ENCODE measurements at places on chromosomes 1 and 21. TPM values are rescaled to one million over a fixed set of nuclear protein-coding genes. Genes with fewer than 3 reads are reported as not detected.

DNA sequence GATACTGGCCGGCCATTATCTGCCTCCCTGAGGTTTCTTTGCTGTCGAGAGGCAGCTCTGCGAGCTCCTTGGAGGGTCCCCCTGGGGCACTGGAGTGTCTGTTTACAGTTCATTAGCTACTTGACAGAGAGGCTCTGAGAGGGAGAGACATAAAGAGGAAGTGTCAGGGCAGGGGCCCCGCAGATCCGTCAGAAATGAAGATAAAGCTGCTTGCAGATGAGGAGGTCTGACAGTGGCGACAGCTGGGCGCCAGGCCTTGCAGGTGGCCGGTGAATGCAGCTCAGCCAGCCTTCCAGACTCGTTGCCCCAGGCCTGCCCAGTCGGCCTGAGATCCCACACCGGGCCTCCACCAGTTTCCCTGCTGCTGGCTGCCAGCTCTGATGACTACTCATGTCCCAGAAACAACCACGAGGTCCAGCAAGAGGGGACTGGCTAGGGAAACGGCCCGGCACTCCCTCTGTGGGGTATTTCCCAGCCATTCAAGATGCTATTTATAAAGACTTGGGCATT is 84.7 kb downstream of the DISP3 start:
- DNase-seq, result no peak

WNT4 gene
- total RNA-seq, result not detected

COL6A1 gene
- total RNA-seq, result 303 TPM

- DNase-seq, result no peak
These were observed 633.0 kb upstream of the B3GALT2 start for GRCh38 chr1:193819376-193819775.

TMEM59 gene
- 247 TPM for total RNA-seq

C1orf105 gene
- total RNA-seq, result 0.19 TPM

MCOLN2 gene
- total RNA-seq, result 0.06 TPM

CLEC20A gene
- total RNA-seq, result not detected

FAM131C gene
- 1.4 TPM for total RNA-seq

FCGR1A gene
- not detected for total RNA-seq

- DNase-seq, result peak; percentile 76
These were observed 74.6 kb downstream of the OBSCN start for GRCh38 chr1:228282329-228283042.

NR1I3 gene
- not detected for total RNA-seq

- peak; percentile 29 for DNase-seq
These were observed 54.5 kb upstream of the ATP2B4 start for GRCh38 chr1:203572134-203572625.

DNA sequence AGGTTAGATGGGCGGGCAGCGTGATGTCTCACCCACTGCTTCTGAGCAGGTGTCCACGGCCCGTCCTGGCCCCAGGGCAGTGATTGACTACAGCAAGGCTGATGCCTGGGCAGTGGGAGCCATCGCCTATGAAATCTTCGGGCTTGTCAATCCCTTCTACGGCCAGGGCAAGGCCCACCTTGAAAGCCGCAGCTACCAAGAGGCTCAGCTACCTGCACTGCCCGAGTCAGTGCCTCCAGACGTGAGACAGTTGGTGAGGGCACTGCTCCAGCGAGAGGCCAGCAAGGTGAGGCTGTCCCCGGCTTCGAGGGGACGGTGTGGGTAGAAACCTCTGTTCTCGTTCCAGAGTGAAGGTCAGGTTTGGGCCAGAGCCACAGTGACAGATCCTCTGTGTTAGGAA is 12.2 kb downstream of the DDOST start:
- DNase-seq, result no peak

JMJD4 gene
- total RNA-seq, result 32.4 TPM

TBX19 gene
- total RNA-seq, result 0.34 TPM

DNA sequence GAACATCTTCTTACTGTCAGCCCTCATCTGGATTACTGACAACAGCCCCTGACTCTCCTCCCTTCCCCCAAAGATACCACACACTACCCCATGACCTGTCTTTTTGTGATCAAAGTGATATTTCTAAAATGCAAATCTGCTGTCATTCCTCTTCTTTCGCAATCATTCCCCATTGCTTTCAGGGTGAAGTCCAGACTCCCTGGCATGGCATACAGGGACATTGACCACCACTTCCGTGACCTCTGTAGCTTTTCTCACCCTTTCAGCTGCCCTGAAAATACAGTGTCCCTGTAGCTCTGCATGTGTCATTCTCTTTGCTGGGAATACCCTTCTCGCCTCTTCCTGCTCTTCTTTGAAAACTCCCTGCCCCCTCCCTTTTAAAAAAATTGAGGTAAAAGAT is 4.1 kb downstream of the SERINC2 start:
- no peak for DNase-seq

- DNase-seq, result no peak
These were observed 25.0 kb upstream of the TTC39A start for GRCh38 chr1:51355382-51355781.

DNA sequence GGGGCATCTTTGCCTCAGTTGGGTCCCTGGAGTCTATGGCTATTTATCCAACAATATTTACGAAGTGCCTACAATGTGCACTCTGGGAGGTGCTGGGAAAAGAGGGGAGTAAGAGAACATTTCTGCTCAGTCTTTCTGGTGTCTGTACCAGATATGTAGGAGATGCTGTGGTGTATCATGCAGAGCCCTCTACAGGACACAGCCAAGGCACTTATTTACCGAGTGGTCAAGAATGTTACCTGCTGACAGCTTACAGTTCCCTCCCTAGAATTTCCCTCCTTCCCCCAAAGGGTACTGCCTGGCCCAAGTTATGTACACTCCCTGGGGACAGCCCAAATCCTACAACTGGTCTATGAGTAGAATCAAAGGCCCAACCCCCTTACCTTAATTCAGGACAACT is 177.7 kb downstream of the C1orf94 start:
- DNase-seq, result no peak

DNA sequence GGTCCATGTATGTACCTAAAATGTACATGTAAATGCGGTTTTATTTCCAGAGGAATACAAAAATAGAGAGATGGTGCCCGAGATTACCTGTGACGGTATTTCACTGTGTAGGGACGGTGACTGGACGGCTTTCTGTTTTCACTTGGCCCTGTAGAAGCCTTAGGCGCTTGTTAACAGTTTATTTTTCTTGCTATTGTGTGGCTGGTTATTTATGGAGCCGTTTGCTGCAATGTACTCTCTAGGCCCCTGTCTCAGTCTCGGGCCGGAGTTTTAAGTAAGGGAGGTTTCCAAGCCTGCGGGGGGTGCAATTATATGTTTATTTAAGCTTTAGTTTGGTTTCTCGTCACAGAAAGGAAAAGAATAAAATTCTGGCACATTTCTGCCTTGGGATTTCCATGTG is 413 bp downstream of the EFCAB7 start:
- no peak for DNase-seq

- DNase-seq, result peak; percentile 67
These were observed 8.6 kb upstream of the LRRC8B start for GRCh38 chr1:89516055-89516454.

DNA sequence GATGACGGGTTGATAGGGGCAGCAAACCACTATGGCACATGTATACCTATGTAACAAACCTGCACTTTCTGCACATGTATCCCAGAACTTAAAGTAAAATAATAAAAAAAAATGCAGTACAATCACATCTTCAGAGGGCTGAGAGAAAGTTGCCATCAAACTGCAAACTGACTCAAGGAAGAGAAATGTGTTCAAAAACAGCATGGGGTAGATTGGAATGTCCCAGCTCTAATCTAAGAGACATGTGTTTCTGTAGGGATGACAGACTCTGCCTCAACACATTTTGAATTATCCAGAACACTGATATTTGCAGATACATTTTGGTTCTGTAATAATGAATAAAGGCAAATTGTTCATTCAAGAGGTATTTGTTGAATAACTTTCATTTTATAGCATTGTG is 171.2 kb upstream of the RUNX1 start:
- DNase-seq, result peak; percentile 42

DNA sequence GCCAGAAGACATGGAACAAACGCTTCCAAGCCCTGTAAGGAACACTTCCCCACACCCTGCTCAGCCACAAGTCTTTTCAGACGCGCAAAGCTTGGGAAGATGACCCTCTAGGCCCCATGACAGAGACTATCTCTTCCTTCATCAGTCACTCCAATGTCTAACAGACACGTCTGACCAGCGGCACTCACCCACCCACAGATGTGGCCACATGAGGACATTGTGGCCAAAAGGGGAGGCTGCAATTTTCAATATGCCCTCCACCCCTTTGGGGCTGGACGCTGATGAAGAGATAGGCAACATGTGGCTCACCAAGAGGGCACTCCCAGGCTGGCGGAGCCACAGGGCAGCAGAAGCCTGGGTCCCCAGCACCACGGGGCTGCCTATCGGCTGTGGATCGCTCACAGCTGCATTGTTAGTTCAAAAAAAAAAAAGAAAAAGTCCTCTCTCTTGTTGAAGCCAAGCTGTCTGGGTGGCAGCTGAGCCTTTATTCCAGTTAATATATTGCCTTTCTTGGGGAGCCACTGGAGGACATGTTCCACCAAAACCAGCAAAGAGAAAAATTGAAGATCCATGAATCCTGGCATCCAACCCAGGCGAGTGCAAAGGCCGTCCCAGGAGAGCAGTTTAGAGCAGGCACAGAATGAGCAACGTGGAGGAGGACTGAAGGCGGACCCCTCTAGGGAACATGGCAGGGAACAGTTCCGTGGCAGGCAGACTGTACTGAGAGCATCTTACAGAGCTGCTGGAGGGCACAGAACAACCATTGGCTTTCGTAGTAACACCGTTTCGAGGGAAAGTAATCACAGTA is 52.7 kb upstream of the GPR153 start:
- DNase-seq, result no peak

GRCh38 chr1:230717251-230717650 is 3.3 kb upstream of the AGT start:
- DNase-seq, result no peak

TMEM125 gene
- total RNA-seq, result not detected

TMEM269 gene
- not detected for total RNA-seq

OR6K3 gene
- not detected for total RNA-seq

GRCh38 chr1:186187601-186188000 is 187.5 kb downstream of the TPR start:
- DNase-seq, result no peak

CELA3B gene
- not detected for total RNA-seq

DNA sequence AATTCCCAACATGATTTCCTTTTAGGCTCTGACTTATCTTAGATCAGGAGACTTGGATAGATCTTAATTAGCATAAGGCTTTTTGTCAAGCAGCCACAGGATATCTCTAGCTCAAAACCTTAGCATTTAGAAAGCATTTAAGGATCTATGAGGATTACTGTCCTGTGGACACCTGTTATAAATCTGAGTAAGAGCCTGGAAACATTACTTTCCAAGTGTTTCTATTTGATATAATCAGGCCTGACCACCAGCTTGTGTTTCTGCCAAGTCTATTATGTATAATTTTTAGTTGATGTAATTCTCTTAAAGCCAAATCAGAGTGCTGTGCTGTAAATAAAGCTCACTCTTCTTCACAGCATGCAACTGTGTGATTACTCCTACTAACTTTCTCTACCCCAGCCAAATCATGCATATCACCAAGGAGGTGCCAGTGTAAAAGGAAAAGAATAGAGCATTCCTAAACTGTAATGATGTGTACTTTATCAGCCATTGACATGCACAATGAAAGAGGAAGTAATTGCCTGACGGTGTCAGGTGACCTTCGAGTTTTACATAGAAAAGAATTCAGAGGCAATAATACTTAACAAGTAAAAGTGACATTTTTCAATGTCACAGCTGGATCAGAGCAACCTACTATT is 309.9 kb upstream of the PRMT6 start:
- no peak for DNase-seq

HDGF gene
- total RNA-seq, result 327 TPM

FAM72B gene
- total RNA-seq, result 6.3 TPM

DNA sequence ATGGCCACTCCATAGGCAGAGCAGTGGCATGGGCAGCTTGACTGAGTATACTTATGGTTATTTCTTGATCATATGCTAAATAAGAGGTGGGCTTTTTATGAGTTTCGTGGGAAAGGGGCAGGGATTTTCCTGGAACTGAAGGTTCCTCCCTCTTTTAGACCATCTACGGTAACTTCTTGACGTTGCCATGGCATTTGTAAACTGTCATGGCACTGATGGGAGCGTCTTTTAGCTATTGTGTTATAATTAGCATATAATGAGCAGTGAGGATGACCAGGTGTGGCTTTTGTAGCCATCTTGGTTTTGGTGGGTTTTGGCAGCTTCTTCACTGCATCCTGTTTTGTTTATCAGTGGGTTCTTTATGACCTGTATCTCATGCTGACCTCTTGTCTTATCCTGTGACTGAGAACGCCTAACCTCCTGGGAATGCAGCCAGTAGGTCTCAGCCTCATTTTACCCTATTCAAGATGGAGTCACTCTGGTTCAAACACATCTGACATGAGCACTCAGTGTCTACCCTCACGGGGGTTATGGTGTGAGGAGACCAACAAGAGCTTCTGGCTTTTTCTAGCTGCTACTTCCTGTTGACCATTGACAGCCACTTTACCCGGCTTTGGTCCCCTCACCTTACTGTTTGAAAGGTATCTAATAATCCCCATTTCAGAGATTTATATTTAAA is 71.7 kb downstream of the GALNT2 start:
- no peak for DNase-seq
